Testis (tissue), 5 donors: ENCODE measurements at places on chromosomes 2 and 18. TPM values are rescaled to one million over a fixed set of nuclear protein-coding genes. Genes with fewer than 3 reads are reported as not detected.

DNA sequence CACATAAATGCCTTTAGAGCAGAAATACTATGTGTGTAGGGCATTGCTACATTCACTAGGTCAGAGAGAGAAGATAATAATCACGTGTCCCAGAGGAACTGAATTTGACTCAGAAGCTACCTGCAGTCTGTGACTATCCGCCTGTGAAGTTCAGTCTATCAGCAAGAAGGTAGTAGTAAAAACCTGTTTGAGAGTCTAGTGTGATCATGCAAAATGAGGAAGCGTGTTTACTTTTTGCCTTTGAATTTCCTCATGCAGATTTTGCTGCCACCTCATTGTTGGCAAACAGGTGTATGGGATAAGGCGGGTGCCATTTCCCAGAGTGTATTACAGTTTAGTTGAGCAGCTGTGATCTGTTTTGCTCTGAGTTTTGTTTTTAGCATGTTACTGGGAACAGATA is 403.9 kb upstream of the FANCL start:
- H3K36me3 ChIP-seq: no peaks in the 10 kb centered on the region
- no peak for DNase-seq
- no peak overlapping the region for H3K4me3 ChIP-seq
- no peaks in the 10 kb centered on the region for H3K4me1 ChIP-seq

DNA sequence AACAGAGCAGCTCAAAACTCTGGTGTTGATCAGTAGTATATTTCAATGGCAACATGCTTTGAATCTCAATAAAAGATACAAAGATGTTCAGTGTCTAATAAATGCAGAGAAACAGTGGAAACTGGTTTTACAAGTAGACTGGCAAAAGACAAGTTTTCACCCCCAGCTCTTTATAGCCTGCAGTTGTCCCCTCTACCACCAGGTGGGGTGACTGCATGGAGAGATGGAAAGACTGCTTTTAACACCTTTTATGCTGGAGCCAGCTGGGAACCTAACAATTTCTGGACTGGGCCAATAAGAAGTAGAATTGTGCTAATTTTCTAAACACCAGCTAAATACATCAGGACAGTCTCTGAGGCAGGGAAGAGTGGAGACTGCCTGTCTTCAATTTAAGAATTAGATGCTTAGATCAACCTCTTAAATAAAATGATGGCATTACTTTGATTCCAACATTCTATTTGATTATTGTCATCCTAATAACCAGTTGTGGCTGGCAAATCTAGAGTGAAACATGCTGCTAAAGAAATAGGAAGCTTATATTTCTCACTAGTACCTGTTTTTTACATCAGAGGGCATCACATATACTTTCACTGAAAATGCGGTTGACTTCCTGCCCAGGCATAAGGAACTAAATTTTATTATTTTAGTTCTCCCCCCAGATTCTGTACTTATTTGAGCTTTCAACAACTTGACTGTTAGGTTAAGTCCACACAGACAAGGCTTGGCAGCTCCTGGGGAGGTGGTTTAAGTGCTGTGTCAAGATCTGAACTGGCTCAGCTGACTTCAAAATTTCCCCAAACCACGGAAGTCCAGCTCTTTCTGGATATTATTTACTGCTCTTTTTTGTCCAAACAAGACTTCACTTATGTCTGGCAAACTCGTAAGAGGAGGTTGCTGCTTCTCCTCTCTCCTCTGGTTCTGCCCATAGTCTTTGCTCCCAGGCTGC is 140.5 kb downstream of the TPGS2 start:
- no peaks in the 10 kb centered on the region for H3K36me3 ChIP-seq
- DNase-seq: peak; percentile 72
- H3K27ac ChIP-seq: no peak overlapping the region
- no peak overlapping the region for H3K4me3 ChIP-seq
- H3K4me1 ChIP-seq: no peaks in the 10 kb centered on the region

PLB1 gene
- total RNA-seq: 7.6 TPM

DNA sequence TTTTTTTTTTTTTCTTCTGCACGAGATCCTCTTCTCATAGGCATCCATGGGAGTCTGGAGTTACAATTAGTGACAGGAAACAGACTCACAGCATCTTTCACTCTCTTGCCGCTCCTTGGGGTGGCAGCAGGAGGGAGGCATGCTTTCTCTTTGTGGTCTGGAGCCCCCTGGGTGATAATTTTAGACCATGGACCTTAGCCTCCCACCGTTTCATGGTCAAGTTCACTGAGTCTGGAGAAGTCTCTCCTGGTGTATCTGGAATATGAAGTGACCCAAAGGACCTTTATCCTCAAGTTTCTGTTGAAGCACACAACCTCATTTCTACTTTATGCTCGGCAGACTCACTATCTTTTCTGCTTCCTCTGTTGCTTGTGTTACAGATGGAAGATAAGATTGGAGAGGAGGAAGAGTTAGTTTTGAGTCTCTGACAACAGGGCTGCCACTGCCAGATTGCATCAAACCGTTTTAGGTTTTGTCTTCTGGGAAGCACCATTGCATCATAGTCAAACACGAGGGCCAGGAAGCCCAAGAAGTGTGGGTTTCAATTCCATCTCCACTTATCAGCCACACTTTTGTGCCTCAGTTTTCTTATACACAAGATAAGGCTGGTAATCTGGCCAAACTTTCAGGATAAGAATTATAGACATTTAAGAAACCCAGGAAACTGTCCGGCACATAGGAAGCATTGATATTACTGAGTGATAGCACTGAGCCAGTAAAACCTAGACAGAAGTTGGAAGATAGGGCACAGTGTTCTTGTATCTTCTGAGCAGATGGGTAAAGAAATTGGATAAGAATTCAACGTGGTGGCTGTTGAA is 62.3 kb downstream of the ADCYAP1 start:
- no peak for DNase-seq
- no peaks in the 10 kb centered on the region for H3K27me3 ChIP-seq
- H3K4me1 ChIP-seq: no peaks in the 10 kb centered on the region
- H3K36me3 ChIP-seq: no peaks in the 10 kb centered on the region
- H3K4me3 ChIP-seq: no peak overlapping the region

DNA sequence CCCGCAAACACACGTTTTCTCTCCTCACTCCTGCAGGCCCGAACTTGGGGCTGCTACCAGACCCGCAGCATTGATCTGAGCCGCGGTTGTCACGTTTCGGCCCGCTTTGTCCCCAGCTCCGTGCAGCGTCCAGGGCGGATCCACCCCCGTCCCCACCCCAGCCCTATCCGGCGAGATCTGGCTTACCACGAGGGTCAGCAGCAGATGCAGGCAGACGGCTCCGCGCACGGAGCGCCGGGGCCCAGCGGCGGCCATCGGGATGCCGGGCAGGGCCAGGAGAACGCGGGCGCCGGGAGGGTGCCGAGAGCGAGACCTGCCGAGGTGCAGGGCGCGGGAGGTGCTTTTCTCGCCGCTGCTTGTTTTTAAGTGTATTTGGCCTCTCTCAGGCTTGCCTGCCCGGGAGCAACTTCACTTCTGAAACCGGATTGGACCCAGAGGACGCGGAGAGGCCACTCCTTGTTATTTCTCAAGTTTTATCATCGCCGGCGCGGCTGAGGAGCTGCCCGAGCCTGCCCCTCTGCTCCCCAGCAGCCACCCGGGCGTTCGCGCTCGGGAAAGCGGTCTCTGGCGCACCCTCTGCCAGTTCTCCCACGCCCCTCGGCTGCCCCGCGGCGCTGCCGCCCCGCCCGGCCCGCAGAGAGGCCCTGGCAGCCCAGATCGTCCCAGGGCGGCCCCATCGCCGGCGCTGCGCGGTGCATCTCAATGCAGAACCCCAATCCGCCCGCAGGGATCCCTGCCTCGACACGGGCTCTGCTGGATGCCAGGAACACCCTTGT is at the start of gene DSC3:
Gene DSC3 (minus strand): TSS at position 337 of the 776 bp plus-strand sequence. CDS start 82 bp downstream, at position 255.
- no peak within 1 kb of the TSS for H3K27ac ChIP-seq
- peak; percentile 17 for DNase-seq
- H3K36me3 ChIP-seq: no peaks in the 10 kb centered on the region
- no peaks in the 10 kb centered on the region for H3K27me3 ChIP-seq
- H3K4me1 ChIP-seq: no peaks in the 10 kb centered on the region

GRCh38 chr2:231709981-231710798 is 1.9 kb downstream of the PTMA start:
- peaks cover 32% of the 10 kb centered on the region for H3K4me1 ChIP-seq
- H3K36me3 ChIP-seq: no peaks in the 10 kb centered on the region
- peak overlapping the region; percentile 100 for H3K27ac ChIP-seq
- no peaks in the 10 kb centered on the region for H3K27me3 ChIP-seq
- peak; percentile 83 for DNase-seq

- no peak for DNase-seq
- H3K36me3 ChIP-seq: no peaks in the 10 kb centered on the region
- H3K27ac ChIP-seq: no peak overlapping the region
- H3K4me3 ChIP-seq: no peak overlapping the region
Observed at GRCh38 chr2:158732573-158733429, 62.3 kb upstream of the DAPL1 start.

CRYBA2 gene
- total RNA-seq: 2.9 TPM

DNA sequence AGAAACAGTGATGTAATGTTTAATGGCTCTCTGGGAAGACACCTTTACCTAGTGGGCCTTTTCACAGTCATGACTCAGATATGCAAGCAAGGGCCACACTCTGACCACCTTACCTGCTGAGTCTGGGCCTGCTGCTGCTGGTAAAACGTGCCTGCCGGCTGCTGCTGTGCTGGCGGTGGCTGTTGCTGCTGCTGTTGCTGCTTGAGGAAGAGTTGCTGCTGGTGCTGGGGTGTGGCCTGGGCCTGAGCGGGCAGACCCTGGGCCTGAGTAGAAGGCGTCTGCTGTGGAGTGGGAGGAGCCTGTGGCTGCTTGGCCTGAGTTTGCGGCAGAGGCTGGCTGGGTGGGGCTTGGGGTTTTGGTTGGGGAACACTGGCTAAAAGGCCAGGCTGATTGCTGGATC is 81.6 kb upstream of the NFU1 start:
- no peak for DNase-seq
- no peaks in the 10 kb centered on the region for H3K27me3 ChIP-seq
- no peaks in the 10 kb centered on the region for H3K4me1 ChIP-seq
- H3K4me3 ChIP-seq: no peak overlapping the region
- no peaks in the 10 kb centered on the region for H3K36me3 ChIP-seq

DNA sequence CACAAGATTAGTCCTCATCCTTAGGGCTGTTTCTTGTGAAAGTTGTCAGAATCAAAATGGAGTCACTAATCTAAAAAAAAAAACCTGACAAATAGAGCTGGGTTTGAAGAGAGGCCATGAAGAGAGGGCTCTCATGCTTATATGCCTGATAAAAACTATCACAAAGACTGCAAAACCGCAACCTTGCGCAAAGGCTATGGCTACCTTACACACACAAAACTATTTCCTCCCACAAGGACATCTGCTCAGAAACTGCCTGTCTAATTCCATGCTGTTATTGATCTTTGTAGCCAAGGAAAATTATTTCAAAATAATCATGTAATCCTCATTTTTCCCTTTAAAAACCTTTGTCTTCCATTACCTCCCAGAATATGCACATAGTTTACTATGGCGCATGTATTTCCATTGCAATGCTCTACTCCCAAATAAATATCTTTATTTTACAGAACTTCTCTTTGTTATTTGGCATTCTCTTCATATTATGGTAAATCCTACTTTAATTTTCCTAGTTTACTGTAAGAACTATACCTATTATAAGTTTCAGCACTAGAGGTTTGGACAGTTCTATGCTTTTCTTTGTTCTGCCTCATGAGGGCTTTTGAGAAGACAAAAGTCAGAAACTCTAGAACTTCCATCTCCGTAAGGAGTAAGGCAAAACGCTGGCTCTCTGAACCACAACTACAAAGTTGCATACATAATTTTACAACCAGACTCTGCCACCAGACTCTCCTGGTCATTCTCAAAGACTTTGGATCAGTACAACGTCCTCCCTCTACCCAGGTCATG is 9.6 kb upstream of the DPYSL5 start:
- H3K27ac ChIP-seq: no peak overlapping the region
- no peaks in the 10 kb centered on the region for H3K27me3 ChIP-seq
- H3K36me3 ChIP-seq: no peaks in the 10 kb centered on the region
- no peak for DNase-seq

- no peaks in the 10 kb centered on the region for H3K36me3 ChIP-seq
- no peaks in the 10 kb centered on the region for H3K4me1 ChIP-seq
- no peak overlapping the region for H3K27ac ChIP-seq
Observed at GRCh38 chr18:76988827-76989646, 143.5 kb downstream of the MBP start.

DNA sequence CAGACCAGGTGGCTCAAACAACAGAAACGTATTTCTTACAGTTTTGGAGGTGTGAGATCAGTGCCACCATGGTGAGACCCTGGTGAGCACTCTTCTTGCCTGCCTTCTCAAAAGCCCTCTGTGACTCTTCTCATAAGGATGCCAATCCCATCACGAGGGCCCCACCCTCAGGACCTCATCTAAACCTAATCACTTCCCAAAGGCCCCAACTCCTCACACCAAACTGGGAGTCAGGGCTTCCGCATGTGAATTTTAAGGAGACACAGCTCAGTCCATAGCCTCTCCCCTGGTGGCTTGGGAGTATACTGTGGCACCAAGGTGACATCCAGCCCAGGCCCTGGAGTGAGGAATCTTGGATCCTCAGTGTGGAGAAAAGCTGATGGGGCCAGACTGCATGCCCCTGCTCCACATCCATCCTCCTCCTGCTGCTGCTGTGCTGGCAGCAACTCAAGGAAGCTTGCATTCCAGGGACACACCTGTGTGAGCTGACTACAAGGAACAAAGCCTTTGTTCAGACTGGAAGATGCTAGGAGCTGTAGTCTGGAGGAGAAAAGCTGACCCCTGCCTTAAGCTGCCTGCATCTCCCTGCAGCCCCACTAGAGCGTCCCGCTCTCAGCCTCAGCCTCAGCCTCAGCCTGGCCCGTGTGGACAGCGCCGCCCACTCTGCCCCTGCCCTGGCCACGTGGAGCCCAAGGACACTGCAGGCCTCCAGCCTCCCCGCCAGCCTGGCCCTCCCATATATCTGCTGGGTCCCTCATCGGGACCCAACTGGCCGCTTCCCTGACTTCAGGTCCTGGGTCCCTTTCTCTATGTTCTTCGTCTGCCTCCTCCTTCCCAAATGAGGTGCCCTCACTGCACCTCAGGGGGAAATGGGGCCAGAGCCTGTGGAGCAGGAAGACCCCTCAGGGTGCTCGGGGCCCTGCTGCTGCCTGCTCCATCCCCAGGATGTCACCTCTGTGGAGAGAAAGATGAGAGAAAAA is 87.8 kb upstream of the RAB6C start:
- no peaks in the 10 kb centered on the region for H3K36me3 ChIP-seq
- H3K27me3 ChIP-seq: no peaks in the 10 kb centered on the region
- DNase-seq: no peak
- H3K27ac ChIP-seq: no peak overlapping the region

NEURL3 gene
- 1.7 TPM for total RNA-seq

DNA sequence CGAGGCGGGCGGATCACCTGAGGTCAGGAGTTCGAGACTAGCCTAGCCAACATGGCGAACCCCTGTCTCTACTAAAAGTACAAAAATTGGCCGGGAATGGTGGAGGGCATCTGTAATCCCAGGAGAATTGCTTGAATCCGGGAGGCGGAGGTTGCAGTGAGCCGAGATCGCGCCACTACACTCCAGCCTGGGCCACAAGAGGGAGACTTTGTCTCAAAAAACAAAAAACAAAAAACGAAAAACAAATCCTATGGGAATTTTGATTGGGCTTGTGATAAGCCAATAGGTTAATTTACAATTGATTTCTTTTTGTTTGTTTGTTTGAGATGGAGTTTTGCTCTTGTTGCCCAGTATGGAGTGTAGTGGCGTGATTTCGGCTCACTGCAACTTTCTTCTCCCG is 24.2 kb upstream of the TOGARAM2 start:
- H3K27me3 ChIP-seq: no peaks in the 10 kb centered on the region
- H3K27ac ChIP-seq: no peak overlapping the region
- H3K36me3 ChIP-seq: no peaks in the 10 kb centered on the region
- peaks cover 4% of the 10 kb centered on the region for H3K4me1 ChIP-seq

GRCh38 chr2:71850306-71850801 is 297.3 kb downstream of the CYP26B1 start:
- H3K27ac ChIP-seq: peak overlapping the region; percentile 29
- peak; percentile 32 for DNase-seq
- no peak overlapping the region for H3K4me3 ChIP-seq
- no peaks in the 10 kb centered on the region for H3K36me3 ChIP-seq
- H3K27me3 ChIP-seq: no peaks in the 10 kb centered on the region
